Stimulated activated CD4-positive, alpha-beta T cell treated with anti-CD3 and anti-CD28 coated beads, Interleukin-4, amount 100 ng/mL, for 24 hours (primary cell): ENCODE measurements at places on chromosomes 7 and 10.
A peak's percentile ranks its signal among the peaks of the same experiment; 100 is the strongest.

GRCh38 chr10:43870968-43871439 lies 222.3 kb upstream of the ZNF32 start:
- no peak for DNase-seq

GRCh38 chr10:124308811-124309210 lies 109.9 kb downstream of the OAT start:
- no peak for DNase-seq

DNA sequence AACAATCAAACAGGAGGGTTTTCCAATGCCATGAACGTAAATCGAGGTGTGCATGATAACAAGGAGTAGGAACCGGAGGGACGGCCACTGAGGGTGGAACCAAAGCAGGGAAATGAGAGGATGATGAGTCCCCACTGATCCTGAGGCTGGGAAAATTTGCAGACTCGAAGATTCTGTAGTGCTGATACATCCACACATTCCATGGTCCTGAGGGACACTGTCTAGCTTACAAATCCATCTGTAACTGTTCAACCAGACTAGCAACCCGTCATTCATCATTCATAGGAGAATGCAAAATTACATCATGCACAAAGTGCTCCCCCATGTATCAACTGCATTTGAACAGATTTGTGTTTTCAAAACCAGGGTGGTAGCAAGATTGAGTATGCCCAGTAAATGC lies 189.7 kb downstream of the PTPRN2 start:
- DNase-seq, result no peak

- peak; percentile 38 for DNase-seq
These were observed 11.7 kb upstream of the VIM start for GRCh38 chr10:17216217-17216900.

GRCh38 chr10:99869581-99870122 lies 87.2 kb downstream of the ABCC2 start:
- DNase-seq, result peak; percentile 10

- no peak for DNase-seq
These were observed 228.0 kb downstream of the PARD3 start for GRCh38 chr10:34587002-34587679.

DNA sequence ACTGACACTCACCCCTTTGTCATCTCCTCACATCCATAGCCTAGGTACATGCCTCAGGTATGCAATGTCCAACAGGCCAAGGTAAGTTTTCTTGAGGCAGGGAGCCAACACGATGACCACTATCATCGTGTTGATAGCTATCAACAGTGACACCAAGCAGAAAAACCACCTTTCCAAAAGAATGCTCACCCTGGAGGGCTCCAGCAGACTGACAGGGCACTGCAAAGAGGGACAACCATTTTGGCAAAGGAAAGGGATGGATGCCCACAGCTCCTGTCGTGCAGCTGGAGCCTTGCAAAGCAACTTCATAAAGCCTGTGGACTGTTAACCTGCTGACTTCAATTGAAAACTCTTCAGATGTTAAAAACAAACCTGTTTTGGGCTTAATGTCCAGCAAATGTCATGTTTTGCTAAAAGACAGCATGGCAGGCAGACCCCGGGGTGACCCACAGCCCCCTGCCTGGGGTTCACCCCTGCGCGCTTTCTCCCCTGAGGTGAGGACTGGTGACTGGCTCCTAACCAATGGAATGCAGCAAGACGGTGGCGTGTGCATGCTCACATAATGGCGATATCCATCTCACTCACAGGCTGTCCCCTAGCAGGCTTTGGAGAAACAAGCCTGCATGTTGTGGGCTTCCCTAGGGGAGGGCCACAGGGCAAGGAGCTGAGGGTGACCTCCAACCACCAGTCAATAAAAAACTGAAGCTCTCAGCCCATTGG lies 293.8 kb downstream of the TCERG1L start:
- DNase-seq, result no peak

GRCh38 chr7:89927762-89928161 lies 226.5 kb upstream of the STEAP1 start:
- no peak for DNase-seq

- DNase-seq, result no peak
These were observed 330.4 kb upstream of the AOAH start for GRCh38 chr7:37054624-37055241.

DNA sequence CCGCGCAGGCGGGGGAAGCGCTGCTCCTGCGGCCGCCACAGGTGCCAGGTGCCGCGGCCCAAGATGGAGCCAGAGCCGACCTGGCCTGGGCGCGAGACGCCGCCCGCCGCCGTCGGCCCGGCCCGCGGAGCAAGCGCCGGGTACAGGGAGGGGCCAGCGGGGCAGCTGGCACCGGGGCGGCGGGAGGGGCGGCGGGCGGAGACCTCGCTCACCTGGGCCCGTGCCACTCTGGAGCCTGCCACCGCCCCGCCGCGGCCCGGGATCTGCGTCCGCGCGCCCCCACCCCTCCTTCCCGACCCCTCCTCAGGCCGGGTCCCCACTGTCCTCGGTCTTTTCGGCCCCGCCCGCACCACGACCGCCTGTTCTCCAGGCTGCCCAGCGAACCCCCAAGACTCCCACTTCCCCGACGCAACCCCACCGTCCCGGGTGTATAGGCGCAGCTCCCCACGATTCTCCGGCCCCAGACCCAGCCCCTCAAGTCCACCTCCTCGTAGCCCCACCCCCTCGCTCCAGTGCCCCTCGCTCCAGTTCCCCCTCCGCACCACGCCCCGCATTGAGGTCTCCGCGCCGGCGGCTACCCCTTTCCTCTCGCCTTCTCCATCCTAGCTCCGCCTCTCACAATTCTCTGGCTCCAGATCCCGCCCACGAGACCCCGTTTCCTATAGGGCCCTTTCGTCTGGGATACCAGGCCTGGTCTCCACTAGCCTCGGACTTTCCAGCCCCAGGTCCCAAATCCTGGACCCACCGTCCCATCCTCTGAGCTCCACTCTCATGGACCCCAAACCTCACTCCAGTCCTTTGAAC lies at the start of gene GPRIN2:
TSS of gene GPRIN2 (minus strand) at position 144 of the 804 bp plus-strand sequence. CDS start 5,922 bp downstream, outside the sequence.
- peak; percentile 3 for DNase-seq

- DNase-seq, result no peak
These were observed 185.5 kb upstream of the MYO3A start for GRCh38 chr10:25748509-25748908.

GRCh38 chr7:87225696-87226095 lies 6.2 kb upstream of the TMEM243 start:
- no peak for DNase-seq

GRCh38 chr7:119196183-119196582 lies 971.7 kb downstream of the ANKRD7 start:
- DNase-seq, result no peak

GRCh38 chr10:52226197-52226847 lies 87.8 kb upstream of the DKK1 start:
- DNase-seq, result no peak

DNA sequence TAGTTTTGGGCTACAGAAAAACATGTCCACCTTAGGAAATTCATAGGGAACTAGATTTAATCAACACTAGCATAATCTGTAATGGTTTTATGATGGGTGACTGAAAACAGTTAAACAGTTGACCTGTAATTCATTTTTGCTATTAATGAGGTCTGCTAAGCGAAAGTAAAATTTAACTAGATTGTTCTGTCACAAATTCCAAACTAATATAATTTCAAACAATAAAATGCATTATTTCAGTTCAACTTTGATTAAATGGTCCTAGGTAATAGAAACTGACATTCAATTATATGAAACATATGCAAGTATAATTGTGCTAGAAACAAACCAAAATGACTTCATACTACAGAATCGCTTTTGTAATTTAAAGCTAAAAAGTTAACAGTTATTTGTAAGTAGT lies 6.9 kb downstream of the NOC3L start:
- DNase-seq, result no peak

DNA sequence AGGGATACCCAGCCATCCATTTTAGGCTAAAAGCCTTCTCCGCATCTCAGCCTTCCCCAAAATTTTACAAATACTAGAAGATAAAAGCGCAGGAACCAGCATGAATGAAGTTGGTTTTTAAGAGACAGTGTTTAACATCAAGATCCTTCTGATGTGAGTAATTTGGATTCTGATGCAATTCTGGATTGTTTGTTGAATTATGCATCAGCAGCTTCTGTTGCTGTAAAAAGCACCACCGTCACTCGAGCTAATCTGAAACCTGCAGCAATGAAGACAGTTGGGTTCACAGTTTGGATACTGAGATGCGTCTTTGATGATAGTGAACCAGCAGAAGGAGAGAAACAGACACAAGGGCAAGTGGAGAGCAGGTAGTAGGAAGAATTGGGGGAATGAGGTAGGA lies 179.2 kb downstream of the PLXNA4 start:
- DNase-seq, result no peak

DNA sequence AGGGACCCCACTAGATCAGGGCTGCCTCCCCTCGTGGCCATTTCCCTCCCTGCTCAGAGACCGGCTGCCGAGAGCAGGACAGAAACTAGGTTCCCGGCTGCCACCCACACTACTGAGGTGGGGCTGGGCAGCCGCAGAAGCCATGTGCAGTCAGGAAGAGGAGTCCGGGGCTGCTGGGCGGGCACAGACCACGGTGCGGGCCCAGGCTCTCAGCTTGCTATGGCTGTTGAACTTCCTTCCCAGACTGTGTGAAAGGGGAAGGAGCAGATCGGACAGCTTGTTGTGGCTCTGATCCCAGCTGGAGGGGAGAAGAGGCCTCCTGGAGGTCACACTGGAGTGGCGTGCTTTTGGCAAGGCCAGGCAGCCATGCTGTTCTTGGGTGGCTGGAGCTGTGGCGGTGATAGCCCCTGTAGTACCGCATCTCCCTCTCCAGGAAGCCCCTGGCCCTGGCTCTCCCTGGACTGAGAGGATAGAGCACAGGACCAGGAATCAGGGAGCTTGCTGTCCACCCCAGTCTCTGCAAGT lies 56.8 kb downstream of the HK1 start:
- peak; percentile 32 for DNase-seq
